ENCODE measurements at places on chromosomes 2 and 18.

- H3K27me3 ChIP-seq = no peaks in the 10 kb centered on the region
- H3K36me3 ChIP-seq = no peaks in the 10 kb centered on the region
- H3K27ac ChIP-seq = no peak within 1 kb of the TSS
- peak; percentile 84 for DNase-seq
- peak within 1 kb of the TSS; percentile 94 for H3K4me3 ChIP-seq
Measured at GRCh38 chr2:227471924-227472264, at the start of gene AGFG1. AGFG1 (plus strand) TSS chr2:227472156; CDS start chr2:227472422, 266 bp downstream.

GRCh38 chr2:194294156-194294555 lies 1362.9 kb upstream of the SLC39A10 start:
- H3K4me3 ChIP-seq = no peak overlapping the region
- no peak overlapping the region for H3K27ac ChIP-seq
- H3K4me1 ChIP-seq = no peaks in the 10 kb centered on the region
- no peaks in the 10 kb centered on the region for H3K27me3 ChIP-seq

DNA sequence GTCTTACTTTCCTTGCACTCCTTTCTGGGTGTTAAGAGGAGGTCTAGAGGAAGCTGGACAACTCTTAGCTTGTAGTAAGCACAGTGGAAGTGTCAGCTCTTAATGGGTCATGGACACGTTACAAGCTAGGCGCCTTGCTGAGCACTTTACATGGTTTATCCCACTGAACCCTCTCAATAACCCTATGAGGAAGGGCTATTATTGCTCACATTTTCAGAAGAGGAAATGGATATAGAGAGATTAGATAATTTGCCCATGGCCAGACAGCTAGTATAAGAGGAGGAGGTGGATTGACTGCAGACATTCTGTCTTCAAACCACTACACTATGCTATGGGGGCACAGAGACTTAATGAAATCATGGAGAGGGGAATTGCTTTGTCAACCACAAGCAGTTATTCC lies 8.3 kb upstream of the IL1RN start:
- no peak for DNase-seq
- no peak overlapping the region for H3K27ac ChIP-seq
- peaks cover 35% of the 10 kb centered on the region for H3K4me1 ChIP-seq
- H3K27me3 ChIP-seq = no peaks in the 10 kb centered on the region

GRCh38 chr2:101435001-101435862 lies 39.7 kb downstream of the RFX8 start:
- H3K4me3 ChIP-seq = no peak overlapping the region
- H3K27me3 ChIP-seq = no peaks in the 10 kb centered on the region
- H3K27ac ChIP-seq = no peak overlapping the region
- no peak for DNase-seq

DNA sequence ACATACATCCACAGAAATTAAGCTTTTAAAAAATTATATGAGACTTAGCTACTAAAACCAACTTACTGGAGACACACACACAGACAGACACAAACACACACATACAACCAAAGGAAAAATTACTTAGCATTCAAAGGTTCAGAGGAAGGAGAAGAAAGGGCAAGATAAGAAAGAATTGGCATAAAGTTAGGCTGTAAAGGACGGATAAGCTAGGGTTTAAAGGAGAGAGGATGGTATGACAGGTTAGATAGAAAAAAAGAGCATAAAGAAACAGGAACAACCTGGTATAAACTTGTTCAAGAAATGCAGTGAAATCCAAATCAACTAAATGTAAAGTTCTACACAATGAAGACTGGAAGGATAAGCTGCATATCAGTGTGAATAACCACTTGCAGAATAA lies 73.4 kb downstream of the SLC66A3 start:
- no peak for DNase-seq
- no peaks in the 10 kb centered on the region for H3K4me1 ChIP-seq
- no peak overlapping the region for H3K27ac ChIP-seq
- H3K36me3 ChIP-seq = peaks cover 5% of the 10 kb centered on the region
- H3K4me3 ChIP-seq = no peak overlapping the region

DNA sequence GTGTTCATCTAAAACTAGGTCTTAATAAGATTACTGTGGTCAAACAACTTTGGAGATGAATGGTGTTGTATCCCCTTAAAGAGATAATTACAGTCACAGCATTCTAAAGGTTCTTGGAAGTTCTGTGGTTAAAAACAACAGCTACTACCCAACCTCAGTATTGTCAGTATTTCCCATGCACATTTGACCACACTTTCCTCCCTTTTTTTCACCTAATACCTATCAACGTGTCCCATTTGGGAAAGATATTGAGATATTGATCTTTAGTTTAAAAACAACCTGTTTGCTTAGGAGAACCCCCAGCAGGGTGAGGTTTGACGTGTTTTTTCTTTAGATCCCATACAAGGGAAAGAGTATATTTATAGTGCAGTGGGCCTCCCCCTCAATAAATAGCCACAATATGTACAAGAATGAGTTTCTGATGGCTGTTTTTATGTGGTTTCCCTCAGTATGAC lies 65.6 kb downstream of the WDR7 start:
- no peaks in the 10 kb centered on the region for H3K27me3 ChIP-seq
- DNase-seq = no peak
- H3K36me3 ChIP-seq = no peaks in the 10 kb centered on the region
- no peak overlapping the region for H3K27ac ChIP-seq
- no peak overlapping the region for H3K4me3 ChIP-seq

DNA sequence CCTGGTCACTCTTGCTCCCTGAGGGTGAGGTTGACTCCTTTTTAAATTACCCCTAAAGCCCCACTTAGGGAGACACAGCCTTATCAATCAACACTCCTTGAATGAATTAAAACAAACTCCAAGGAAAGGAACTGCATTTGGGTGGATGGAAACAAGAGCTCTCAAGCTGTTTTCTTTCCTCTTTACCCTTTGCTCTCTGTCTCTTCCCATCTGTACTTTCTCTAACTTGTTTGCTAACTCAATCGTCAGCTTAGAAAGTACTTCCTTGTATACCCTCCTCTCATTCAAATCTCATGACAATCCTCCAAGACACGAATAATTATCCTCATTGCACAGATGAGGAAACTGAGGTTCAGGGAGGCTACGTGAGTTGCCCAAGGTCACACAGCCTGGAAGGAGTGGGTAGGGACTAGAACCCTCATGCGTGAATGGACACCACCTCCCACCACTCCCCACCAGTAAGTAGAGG lies 32.7 kb downstream of the ZFP36L2 start:
- H3K27ac ChIP-seq = no peak overlapping the region
- no peaks in the 10 kb centered on the region for H3K27me3 ChIP-seq
- no peak overlapping the region for H3K4me3 ChIP-seq
- H3K4me1 ChIP-seq = no peaks in the 10 kb centered on the region
- DNase-seq = no peak

- H3K36me3 ChIP-seq = no peaks in the 10 kb centered on the region
- H3K27ac ChIP-seq = no peak overlapping the region
- no peaks in the 10 kb centered on the region for H3K27me3 ChIP-seq
- no peak for DNase-seq
- H3K4me3 ChIP-seq = no peak overlapping the region
Measured at GRCh38 chr2:16870491-16871076, 204.9 kb upstream of the CYRIA start.
